ENCODE measurements at places on chromosomes 3 and 15. TPM values are rescaled to one million over a fixed set of nuclear protein-coding genes. Genes with fewer than 3 reads are reported as not detected.

GRCh38 chr3:39108200-39108710, 775 bp downstream of the TTC21A start:
- H3K4me3 ChIP-seq: peak overlapping the region; percentile 82
- H3K27me3 ChIP-seq: no peaks in the 10 kb centered on the region
- H3K27ac ChIP-seq: peak overlapping the region; percentile 100
- DNase-seq: no peak

DNA sequence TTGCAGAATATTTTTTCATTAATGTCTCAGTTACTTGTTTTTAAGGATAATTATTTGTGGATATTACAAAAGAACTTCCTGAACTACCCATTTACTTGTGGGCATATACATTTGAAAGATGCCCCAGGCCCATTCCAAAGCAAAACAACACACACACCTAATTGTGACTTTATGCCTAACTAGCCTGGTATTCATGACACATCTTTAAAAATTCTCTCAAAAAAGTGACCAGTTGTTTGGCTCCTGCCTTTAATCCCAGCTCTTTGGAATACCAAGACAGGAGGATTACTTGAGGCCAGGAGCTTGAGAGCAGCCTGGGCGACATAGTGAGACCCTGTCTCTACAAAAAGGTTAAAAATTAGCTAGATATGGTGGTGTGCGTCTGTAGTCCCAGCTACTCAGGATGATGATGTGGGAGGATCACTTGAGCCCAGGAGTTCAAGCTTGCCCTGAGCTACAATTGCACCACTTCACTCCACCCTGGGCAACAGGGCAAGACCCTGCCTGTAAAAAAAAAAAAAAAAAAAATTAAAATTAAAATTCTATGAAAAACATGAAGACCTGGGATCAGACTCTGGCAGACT, 51.7 kb upstream of the SLC4A7 start:
- peak overlapping the region; percentile 83 for H3K27ac ChIP-seq
- no peak overlapping the region for H3K4me3 ChIP-seq
- H3K36me3 ChIP-seq: no peaks in the 10 kb centered on the region
- H3K27me3 ChIP-seq: no peaks in the 10 kb centered on the region
- DNase-seq: no peak

DNA sequence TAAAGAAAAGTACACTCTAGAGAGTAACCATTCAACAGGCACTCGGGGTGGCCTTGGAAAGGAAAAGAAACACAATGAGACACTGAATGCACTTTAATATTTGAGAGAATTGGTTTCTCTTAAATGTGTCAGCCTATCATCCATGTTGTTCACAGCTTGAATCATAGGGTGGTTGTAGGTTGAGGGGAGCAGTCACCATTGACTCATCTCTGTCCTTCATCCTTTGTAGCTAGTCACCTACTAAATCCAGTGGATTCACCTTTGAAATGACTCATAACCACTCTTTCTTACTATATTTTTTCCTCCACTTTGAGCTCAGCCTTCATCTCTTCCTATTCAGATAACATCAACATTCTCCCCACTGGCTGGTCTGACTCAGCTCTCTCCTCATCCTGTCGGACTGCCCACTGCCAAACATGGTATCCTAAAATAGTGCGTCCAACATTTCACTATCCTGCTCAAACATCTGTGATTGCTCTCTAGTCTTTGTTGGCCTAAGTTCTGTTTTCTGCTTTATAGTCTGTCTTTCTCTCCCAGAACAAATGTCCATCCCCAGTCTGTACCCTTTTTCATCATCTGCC, 182.7 kb upstream of the GADL1 start:
- H3K4me3 ChIP-seq: no peak overlapping the region
- no peak overlapping the region for H3K27ac ChIP-seq
- no peaks in the 10 kb centered on the region for H3K27me3 ChIP-seq

- H3K4me3 ChIP-seq: no peak overlapping the region
- H3K27ac ChIP-seq: no peak overlapping the region
- no peaks in the 10 kb centered on the region for H3K4me1 ChIP-seq
- DNase-seq: no peak
Observed at GRCh38 chr15:79673416-79674123, 223.2 kb downstream of the MTHFS start.

DNA sequence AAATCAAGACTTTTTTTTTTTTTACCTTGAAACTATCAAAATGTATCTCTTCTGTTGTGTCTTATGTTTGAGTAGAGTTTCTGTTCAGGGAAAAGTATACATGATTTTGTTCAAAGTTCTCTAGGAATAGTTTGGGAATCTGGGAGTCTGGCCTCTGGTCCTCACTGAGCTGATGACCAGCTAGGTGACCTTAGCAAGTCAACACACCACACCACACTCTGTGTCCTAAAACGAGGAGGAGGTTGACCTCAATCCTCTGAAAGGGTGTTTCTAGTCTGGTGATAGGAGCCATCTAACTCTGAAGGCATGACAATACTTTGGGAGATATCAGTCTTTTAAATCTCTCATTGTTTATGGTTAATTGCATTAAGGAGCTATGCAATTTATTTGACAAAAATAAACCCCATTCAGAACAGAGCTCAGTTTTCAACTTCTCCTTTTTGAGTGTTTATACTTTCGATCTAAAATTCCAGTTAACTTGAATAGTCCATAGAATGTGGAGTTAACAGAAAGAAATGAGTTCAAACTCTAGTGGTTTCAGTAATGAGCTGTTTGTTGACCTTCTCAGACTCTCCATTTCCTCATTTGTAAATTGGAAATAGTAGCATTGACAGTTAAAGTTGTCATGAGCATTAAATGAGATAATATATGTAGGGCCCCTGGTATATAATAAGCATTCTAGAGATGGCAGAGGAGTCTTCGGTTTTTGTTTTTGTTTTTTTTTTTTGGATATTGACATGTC, 112.2 kb upstream of the LRRN1 start:
- H3K4me1 ChIP-seq: no peaks in the 10 kb centered on the region
- no peaks in the 10 kb centered on the region for H3K27me3 ChIP-seq
- DNase-seq: no peak
- no peak overlapping the region for H3K4me3 ChIP-seq

SENP8 gene
- total RNA-seq: 4.4 TPM

DNA sequence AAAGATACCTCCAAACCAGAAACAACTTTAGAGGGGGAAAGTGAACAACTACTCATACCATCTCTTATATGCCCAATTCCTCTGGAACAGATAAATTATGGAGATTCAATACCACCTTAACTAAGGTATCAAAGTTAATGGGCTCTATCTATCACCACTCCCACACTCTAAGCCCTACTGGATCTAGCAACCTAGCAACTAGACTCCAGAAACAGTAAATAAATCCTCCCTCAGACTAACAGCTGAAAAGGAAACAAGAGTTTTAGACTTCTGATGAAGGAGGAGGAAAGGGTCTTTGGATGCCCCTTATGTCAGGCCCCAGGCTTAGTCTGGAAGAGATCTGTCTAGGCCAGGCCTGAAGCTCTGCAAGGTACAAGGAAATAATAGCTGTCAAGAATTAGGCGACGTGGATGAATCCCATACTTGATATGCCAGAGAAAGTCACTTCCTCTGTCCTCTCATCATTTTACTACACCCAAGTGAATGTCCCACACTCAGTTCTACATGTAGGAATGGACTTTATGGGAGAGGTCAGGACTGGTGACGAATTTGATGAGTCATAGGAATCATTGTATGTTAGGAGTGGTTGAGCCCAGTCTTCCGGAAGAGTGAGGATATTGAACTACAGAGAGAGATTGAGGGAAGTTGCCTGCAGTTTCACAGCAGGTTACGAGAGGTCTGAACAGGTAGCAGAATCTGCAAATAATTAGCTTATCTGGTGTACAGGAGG, 113.8 kb downstream of the AKAP13 start:
- H3K27me3 ChIP-seq: no peaks in the 10 kb centered on the region
- H3K36me3 ChIP-seq: no peaks in the 10 kb centered on the region
- H3K27ac ChIP-seq: no peak overlapping the region

RHOV gene
- 8.5 TPM for total RNA-seq

PPARG gene
- total RNA-seq: 359 TPM

DNA sequence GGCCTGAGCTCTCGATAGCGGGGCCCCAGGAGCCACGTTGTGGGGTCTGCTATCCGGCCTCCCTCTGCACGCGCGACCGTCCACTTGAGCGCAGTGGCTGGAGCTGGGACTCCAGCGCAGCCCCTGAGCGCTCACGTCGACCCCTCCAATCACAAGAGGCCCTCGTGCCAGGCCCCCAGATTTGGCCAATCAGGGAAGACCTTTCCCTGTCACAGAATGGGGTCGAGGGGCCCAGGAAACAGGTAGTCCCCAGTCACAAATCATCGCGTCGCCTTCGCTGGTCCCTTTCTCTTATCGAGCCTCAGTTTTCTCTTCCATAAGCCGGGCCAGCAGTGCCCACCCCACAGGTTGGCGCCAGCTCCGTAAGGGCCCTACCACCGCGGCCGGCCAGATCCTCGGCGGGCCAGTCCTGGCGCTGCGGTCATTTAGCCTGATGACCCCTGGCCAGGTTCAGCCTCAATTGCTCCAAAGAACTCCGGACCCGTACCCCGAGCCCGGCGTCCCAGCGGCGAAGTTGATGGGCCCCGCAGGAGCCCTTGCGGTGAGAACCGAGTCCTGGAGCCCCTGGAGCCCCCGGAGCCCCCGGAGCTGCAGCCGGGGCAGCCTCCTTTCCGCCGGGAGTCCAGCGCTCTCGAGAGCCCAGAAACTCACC, 435 bp downstream of the ALDH1L1 start:
- no peaks in the 10 kb centered on the region for H3K27me3 ChIP-seq
- H3K4me3 ChIP-seq: peak overlapping the region; percentile 37
- no peaks in the 10 kb centered on the region for H3K36me3 ChIP-seq
- H3K4me1 ChIP-seq: no peaks in the 10 kb centered on the region

TRH gene
- total RNA-seq: not detected

DNA sequence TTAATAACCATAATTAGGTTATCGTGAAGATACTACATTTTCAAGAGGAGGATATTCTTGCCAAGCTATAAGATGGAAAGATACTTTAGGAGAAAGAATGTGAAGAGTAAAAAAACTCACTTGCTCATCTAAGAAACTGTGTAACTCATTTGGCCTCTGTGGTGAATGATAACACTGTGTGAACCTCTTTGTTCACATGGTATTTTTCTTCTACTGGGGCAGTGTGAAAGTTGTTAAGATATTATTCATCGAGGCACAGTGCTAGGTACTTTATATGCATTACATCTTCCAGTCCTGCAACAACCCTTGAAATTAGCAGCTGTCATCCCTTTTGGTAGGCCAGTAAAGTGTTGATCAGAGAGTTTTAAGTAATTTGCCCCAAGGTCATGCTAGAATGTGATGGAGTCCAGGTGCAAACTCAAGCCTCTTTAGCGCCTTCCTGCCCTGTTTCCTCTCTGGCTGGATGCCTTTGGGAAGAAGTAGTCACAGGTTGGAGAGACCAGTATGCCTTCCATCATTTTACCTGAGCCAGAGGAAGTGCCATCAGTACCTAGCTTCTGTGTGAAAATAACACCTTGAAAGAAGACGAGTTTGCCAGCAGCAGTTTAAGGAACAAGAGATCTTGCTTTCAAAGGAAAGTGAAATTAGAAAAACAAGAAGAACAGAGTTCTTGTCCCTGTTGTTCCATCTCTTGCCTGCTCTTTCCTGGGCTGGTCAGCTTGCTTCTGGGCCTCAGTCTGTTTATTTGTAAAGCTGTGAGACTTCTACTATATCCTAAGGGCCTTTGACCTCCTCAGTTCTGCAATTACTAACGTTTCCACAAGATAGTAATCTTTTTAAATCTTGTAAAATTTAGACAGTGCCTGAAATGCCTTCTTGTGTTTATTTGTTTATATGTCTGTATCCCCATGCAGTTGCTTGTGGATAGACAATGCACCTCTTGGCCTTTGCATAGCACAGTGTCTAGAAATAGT, 179.3 kb downstream of the FNDC3B start:
- H3K4me1 ChIP-seq: peaks cover 20% of the 10 kb centered on the region
- peak overlapping the region; percentile 54 for H3K27ac ChIP-seq
- no peaks in the 10 kb centered on the region for H3K27me3 ChIP-seq
- no peak overlapping the region for H3K4me3 ChIP-seq
- no peak for DNase-seq

KCNAB1 gene
- 5.4 TPM for total RNA-seq

LRRIQ4 gene
- total RNA-seq: not detected

AHSG gene
- not detected for total RNA-seq

DNA sequence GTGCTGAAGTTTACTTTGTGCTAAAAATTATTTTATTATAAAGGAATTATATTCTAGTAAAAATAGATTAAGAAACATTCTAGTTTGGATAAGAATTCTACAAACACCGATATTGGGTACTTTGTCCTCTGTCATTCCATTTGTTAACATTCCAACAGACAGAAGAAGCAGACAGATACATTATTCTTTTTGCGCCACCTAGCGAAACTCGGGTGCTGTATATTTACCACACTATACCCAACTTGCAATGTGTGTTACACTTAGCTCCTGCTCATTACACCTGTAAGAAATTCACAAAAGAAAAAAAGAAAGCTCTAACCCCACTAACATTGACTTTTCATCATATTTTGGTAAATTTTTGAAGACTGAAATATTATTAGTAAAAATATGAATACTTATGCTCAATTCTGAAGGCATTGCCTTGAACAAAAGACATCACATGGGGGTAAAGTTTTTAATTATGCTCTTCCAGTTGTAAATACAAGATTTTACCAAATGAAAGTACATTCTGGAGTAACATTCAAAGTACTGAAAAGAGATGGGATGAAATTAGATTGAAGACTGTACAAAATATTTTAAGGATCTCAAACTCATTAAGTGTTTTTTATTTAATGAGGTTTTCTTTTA, 136.5 kb upstream of the MLF1 start:
- no peaks in the 10 kb centered on the region for H3K27me3 ChIP-seq
- DNase-seq: peak; percentile 31
- H3K27ac ChIP-seq: no peak overlapping the region
- H3K36me3 ChIP-seq: no peaks in the 10 kb centered on the region

PIK3R4 gene
- 55.2 TPM for total RNA-seq

- peaks cover 8% of the 10 kb centered on the region for H3K4me1 ChIP-seq
- H3K27me3 ChIP-seq: no peaks in the 10 kb centered on the region
Observed at GRCh38 chr15:101113114-101114005, 138.5 kb downstream of the CHSY1 start.

PLSCR2 gene
- not detected for total RNA-seq

GRCh38 chr3:188583341-188584161, 429.6 kb downstream of the LPP start:
- peak overlapping the region; percentile 19 for H3K27ac ChIP-seq
- H3K27me3 ChIP-seq: no peaks in the 10 kb centered on the region
- no peaks in the 10 kb centered on the region for H3K36me3 ChIP-seq
- DNase-seq: no peak
- peaks cover 3% of the 10 kb centered on the region for H3K4me1 ChIP-seq

Data from breast epithelium (tissue), 4 donors.